Skin of body (tissue), 3 donors: ENCODE measurements at places on chromosomes 12 and 14. TPM values are rescaled to one million over a fixed set of nuclear protein-coding genes. Genes with fewer than 3 reads are reported as not detected.

GRCh38 chr12:1797011-1797901 lies 23.1 kb upstream of the LRTM2 start:
- peak; percentile 25 for DNase-seq

NGB gene
- total RNA-seq: not detected

OAS1 gene
- 9.9 TPM for total RNA-seq

DNA sequence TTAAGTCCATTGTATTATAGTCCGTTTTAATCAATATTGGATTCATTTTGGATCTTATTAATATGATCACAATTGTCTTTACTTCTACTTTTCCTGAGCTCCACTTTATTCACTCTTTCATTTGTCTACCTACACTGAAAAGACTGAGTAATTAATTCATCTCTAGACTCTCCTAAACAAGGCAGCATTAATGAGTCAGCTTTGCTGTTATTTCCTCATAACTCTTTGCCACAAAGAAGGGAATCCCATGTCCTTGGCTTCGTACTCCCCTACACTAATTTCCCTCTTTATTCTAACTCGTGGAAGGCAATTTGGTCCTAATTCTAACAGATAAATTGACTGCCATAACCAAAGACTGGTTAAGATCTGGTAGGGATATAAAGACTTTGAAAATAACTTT lies 91.9 kb downstream of the ARMH4 start:
- no peak for DNase-seq

DNA sequence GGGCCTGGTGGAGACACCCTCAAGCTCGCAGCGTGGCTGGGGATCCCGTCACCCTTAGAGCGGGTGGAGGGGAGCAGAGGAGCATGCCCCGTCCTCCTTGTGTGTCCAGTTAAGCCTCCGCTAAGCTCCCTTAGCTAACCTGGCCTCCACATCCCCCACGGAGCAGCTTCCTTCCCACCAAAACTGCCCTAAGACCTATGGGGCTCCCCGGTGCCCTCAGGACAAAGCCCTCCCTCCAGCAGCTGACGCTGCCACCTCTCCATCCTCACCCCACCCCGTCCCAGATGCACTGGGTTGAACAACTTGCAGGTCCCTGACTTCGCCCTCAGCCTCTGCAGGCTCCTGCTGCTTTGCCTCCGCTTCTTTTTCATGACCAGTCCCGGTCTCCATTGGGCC lies 4.0 kb downstream of the AHNAK2 start:
- no peak for DNase-seq

DNA sequence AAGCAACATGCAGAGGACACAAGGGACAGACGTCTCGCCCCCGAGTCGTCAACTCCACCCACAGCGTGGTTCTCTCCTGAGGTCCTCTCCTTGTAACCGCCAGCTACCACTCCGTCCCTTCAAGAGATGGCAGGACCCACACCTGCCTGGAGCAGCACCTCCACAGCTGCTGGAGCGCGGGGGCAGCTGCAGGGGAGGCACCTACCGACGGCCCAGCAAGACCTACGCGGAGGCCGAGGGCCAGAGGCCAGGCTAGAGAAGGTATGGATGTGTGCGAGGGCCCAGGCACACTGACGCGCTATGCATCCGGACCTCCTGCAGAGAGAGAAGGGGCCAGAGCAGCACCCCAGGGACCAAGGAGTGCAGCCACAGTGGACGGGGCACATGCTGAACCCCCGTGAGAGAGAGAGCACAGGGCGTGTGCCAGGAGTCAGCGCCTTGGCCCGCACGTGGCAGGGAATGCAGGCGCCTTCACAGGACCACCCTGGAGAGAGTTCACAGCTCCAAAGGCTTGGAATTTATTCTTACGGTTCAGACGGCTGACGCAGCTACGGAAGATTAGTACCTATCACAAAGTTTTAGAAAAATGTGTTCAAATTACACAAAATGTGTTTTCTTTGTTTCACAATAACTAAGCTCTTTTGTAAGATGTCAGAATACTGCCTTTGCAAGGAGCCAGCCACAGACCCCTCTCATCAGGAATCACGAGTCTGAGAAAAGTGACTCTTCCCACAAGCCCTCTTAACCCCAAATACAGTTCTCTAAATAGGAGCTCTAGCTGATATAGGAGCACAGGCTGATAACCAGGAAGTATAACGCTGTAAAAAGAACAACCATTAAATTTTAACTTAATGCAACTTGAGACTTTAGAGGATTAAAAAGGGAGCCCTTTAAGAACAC lies 36.8 kb downstream of the CDC42BPB start:
- DNase-seq: no peak

GRCh38 chr12:68850390-68850789 lies 42.4 kb downstream of the MDM2 start:
- DNase-seq: no peak

KRT2 gene
- 12.1 TPM for total RNA-seq

DNA sequence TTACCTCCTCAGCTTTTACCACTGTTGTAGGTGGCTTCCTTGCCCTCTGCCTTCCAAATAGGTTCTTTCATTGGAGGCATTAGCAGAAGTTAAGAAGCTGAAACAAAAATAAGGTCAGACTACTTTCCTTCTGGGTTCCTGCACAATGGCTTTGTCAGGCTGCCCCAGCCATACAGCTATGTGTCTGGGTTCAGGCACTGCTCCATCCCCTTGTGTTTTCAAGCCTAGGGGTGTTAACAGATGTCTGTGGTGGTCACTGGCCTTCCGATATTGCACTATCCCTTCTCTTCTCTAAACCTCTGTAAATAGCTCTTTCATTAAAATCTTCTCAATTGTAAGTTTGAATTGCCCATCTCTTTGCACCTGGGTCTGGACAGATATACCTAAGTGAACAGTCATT lies 728.9 kb downstream of the SLC16A7 start:
- no peak for DNase-seq

GRCh38 chr14:91244501-91244901 lies at the start of gene GPR68:
GPR68 (minus strand) TSS chr14:91244704; CDS start chr14:91235050, 9,654 bp downstream.
- no peak for DNase-seq

CAPRIN2 gene
- 22.1 TPM for total RNA-seq

GRCh38 chr12:12403264-12404248 lies 46.7 kb downstream of the BORCS5 start:
- no peak for DNase-seq

AQP5 gene
- total RNA-seq: 5.7 TPM

EID3 gene
- total RNA-seq: 8.6 TPM

GRCh38 chr12:132824053-132824452 lies 4.6 kb downstream of the GOLGA3 start:
- DNase-seq: no peak

GRCh38 chr12:132175496-132176384 lies 31.5 kb downstream of the NOC4L start:
- no peak for DNase-seq

GRCh38 chr12:109695416-109695815 lies 18.2 kb upstream of the FAM222A start:
- DNase-seq: no peak

UNG gene
- total RNA-seq: 17.8 TPM

DNA sequence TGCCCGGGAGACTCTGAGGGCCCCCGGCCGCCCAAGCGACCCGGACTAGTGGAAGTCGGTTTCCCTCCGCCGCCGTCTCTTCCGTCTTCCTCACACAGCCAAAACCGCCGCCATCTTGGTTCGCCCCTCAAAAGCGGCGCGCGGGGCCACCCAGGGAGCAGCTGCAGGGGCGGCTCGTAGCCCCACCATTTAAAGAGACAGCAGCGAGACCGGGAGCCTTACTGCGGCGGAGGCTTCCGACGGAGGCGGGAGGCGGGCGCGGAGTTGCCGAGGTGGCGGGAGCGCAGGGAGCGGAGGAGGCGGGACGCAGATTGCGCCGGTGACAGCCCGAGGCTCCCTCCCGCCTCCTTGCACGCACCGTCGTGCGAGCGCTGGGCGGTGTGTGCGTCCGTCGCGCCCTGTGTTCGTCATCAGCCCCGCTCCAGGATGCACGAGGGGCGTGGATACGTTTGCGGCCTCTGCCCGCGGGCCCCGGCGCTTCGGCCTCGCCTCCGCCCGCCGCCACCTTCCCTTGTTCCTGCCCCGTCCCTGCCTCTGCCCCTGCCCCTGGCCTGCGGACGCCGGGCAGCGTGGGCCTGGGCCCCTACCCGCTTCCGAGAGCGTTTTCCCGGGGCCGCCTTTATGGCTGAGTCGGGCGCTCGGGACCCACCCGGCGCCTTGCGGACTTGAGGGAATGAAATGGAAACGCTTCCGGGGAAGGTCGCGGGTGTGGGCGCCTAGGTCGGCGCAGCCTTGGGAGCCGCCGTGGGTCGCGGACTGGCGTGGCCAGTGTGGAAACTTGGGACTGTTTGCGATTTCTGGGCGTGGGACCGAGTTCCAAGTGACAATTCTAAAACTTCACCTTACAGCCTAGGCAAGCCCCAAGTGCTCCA lies at the start of gene PPP4R3A:
Gene PPP4R3A, minus strand, starts transcription at position 140 of the 872 bp plus-strand sequence. CDS start 663 bp downstream, outside the sequence.
- peak; percentile 97 for DNase-seq

- DNase-seq: no peak
Observed at GRCh38 chr14:31926123-31926522, 151.0 kb upstream of the ARHGAP5 start.

- DNase-seq: no peak
Observed at GRCh38 chr12:22282283-22282682, 52.2 kb downstream of the ST8SIA1 start.

GRCh38 chr14:61213191-61213621 lies 67.9 kb downstream of the TMEM30B start:
- peak; percentile 68 for DNase-seq
